Renal cortical epithelial cell (primary cell): ENCODE measurements at places on chromosomes 5 and 9. TPM values are rescaled to one million over a fixed set of nuclear protein-coding genes. Genes with fewer than 3 reads are reported as not detected.

DNA sequence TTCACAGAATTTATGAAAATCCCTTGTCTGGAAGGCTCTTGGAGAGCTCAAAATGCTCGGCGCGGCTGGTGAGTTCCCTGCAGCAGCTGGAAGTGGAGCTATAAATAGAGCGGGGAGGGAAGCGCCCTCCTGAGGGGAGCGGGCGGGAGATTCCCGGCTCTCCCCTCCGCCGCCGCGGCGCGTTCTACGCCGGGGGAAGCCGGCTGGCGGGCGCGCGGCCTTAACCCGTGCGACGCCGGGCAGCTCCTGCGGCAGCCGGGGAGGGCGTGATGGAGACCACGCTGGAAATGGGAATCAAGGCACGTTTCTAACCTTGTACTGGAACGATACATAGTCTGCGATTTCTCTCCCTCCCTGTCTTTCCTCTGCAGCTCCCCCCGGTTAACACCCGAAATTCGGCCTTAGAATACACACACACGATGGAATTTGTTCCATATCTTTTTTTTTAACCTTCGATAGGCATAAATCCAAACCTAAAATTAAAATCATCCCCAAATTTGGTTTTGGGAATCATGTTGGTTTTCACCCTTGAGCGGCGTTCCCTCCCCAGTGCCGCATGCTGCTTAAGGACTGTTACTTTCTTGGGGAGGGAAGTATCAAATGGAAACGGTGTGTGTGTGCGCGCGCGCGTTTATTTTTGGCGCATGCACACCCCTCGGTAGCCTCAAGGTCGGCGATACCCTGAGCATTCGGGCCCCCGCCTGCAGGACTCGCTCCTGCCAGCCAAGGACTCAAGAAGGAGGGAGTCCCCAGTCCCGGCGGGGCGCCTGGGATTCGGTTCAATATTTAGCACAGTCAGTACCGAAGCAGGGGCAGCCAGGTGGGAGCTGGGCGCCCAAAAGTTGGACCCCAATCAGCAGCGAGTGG is 306.3 kb upstream of the KCNN2 start:
- DNase-seq, result no peak

GRCh38 chr5:127758766-127759283 is 55.6 kb downstream of the CCDC192 start:
- DNase-seq, result no peak

- no peak for DNase-seq
Measured at GRCh38 chr9:128103589-128103962, 24.0 kb downstream of the PTGES2 start.

- DNase-seq, result no peak
Measured at GRCh38 chr5:35188031-35188457, 42.2 kb downstream of the PRLR start.

- no peak for DNase-seq
Measured at GRCh38 chr5:172423379-172424110, 30.8 kb downstream of the SH3PXD2B start.

- DNase-seq, result peak; percentile 57
Measured at GRCh38 chr9:95756986-95757385, 118.5 kb upstream of the ERCC6L2 start.

GRCh38 chr9:90457386-90458190 is 185.0 kb downstream of the DIRAS2 start:
- DNase-seq, result peak; percentile 38

DNA sequence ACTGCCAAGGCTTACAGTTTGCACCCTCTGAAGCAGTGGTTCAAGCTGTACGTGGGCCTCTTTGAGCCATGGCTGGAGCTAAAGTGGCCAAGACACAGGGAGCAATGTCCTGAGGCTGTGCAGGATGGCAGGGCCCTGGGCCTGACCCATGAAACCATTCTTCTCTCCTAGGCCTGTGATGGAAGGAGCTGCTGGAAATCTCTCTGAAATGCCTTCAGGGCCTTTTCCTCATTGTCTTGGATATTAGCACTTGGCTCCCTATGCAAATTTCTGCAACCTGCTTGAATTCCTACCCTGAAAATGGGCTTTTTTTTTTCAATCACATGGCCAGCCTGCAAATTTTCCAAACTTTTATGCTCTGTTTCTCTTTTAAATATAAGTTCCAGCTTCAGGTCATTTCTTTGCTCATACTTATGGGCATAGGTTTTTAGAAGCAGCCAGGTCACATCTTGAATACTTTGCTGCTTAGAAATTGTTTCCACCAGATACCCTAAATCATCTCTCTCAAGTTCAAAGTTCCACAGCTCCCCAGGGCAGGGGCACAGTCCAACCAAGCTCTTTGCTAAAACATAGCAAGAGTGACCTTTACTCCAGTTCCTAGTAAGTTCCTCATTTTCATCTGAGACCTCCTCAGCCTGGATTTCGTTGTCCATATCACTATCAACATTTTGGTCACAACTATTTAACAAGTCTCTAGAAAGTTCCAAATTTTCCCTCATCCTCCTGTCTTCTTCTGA is 138.3 kb downstream of the OSTF1 start:
- no peak for DNase-seq

The PDLIM4 gene
- total RNA-seq, result 92.0 and 249 TPM in 2 replicates

DNA sequence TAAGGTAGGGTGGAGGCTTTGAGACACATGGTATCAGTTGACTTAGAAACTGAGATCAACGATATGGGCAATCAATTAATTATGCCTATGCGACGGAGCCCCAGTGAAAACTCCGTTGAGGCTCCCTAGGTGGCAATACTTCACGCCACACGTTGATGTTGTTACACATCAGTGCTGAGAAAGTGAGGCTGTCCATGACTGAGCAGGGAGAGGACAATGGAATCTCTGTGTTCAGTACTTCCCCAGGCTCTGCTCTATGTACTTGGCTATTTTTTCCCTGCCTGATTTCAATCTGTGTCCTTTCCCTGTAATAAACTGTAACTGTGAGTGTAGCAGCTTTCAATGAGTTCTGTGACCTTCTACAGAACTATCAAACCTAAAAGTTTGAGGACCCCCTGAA is 211.7 kb downstream of the SNCAIP start:
- DNase-seq, result no peak

The PCA3 gene
- total RNA-seq, result 0.05 TPM in 1 of 2 replicates, not detected in the other

DNA sequence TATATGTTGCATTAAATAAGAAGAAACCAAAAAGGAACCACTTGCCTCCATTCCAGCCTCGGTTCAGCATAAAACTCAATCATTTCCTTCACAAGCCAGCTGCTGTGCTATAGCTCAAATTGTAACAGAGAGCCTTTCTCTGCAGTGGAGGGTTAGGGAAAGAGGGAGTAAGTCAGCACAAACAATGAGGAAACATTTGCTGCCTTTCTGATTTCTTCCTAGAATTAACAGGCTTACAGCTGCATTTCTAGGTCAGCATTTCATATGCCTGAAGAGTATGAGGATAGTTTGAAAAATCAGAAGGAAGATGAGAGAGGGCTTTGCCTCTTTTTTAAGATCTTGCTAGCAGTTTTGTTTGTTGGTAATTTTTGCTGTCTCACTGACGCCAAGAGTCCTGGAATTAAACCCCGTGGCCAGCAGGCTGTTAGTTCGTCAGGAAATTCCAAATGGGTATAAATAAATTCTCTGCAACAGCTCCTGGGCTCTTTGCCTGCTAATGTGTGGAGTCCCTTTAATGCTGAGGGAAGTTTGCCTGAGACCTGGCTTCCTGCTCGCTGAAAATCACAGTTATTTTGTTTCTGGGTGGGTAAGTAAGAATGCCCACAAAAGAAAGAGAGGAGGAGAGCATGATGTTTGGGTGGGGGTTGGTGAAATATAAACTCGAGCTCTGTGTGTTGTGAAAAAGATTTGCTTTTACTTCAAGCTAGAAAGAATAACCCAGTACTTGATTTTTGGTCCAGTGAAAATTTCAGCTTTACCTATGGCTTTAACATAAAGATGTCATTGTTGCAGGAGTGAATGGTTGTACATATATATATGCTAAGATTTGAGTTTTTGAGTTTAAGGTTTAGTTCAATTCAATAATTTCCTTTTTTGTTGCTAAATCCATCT is 148.1 kb upstream of the DMRT1 start:
- DNase-seq, result peak; percentile 72

The GPRIN1 gene
- 13.2 and 15.3 TPM in 2 replicates for total RNA-seq

The CTXN3 gene
- not detected in 2 replicates for total RNA-seq

GRCh38 chr5:72938206-72938605 is 17.6 kb upstream of the FCHO2 start:
- DNase-seq, result peak; percentile 94

The PCDHB10 gene
- 0.35 and 0.85 TPM in 2 replicates for total RNA-seq

The SPINK7 gene
- total RNA-seq, result not detected in 2 replicates

The PROB1 gene
- total RNA-seq, result 0.52 and 2.8 TPM in 2 replicates

GRCh38 chr9:117723986-117724625 is 19.9 kb downstream of the TLR4 start:
- no peak for DNase-seq

The MARCOL gene
- not detected in 2 replicates for total RNA-seq

The QSOX2 gene
- 9.2 and 10.3 TPM in 2 replicates for total RNA-seq

DNA sequence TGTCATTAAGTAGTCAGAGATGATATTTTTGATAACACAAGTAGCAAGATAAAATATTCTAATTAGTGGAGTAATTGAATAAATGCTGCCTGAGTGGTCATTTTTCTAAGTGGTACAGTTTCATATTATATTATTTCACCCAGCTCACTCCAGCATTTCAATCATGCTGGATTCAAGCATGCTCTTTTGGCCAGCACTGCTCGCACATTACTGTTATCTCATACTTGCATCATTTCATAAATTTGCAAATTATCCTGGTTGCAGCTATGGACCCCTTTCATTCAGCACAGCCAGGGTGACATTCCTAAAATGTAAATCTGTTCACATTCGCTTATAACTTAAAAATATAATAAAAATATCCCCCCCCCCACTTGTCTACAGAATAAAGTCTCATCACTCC is 520.8 kb upstream of the CYLC2 start:
- no peak for DNase-seq

- no peak for DNase-seq
Measured at GRCh38 chr5:6760686-6761085, 47.5 kb downstream of the TENT4A start.

DNA sequence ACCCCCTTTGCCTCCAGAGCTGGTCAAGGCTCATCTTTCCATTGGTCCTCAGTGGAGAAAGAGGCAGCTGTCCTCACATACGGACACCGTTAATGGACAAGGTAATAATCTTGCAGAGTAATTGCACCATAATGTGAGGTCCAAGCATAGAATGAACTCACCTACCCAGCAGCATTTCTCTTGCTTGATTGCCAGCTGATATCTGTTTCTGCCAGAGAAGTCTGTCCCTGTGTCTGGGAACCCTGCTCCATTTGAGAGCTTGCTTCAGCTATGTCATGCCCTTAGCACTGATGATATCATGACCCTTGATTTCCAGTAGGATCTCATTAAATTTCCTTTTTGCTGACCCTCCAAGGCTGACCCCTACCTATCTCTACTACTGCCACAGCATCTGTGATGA is 154.6 kb downstream of the PIK3R1 start:
- DNase-seq, result no peak

DNA sequence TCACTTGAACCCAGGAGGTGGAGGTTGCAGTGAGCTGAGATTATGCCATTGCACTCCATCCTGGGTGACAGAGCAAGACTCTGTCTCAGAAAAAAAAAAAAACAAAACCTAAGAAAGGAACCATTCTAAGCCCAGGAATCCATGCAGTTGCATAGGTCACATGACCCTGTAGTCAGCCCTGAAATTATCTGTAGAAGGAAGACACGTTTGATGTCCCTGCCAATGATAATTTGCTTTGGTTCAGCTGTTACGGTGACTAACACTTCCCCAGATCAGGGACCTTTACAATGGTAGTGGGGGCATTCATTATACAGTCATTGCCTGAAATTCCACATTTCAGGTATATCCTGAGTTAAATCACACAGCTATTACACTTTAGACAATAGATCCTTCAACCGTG is 50.5 kb downstream of the PRKACG start:
- DNase-seq, result no peak

- DNase-seq, result no peak
Measured at GRCh38 chr9:13281356-13282016, 2.0 kb upstream of the MPDZ start.

The TNFSF15 gene
- total RNA-seq, result 1.3 and 7.3 TPM in 2 replicates

GRCh38 chr9:30058463-30058862 is 2326.0 kb upstream of the ACO1 start:
- DNase-seq, result no peak

DNA sequence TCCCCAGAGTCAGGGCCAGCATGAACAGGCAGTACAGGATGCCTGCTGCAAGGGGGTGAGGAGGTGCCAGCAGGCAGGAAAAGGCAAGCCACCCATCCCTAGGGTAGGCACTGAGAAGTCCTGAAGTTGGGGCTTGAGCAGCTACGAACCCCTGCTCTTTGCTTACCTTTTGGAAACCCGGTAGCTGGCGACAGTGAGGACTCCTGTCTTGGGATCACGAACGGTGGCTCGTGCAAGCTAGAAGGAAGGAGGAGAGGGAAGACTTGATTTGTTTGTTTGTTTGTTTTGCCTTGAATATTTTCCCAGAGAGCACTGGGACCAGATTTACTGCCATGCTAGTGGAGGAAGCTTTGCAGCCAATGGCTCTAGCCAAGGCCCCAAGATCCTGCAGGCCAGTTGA is 23.7 kb downstream of the P4HA2 start:
- no peak for DNase-seq

DNA sequence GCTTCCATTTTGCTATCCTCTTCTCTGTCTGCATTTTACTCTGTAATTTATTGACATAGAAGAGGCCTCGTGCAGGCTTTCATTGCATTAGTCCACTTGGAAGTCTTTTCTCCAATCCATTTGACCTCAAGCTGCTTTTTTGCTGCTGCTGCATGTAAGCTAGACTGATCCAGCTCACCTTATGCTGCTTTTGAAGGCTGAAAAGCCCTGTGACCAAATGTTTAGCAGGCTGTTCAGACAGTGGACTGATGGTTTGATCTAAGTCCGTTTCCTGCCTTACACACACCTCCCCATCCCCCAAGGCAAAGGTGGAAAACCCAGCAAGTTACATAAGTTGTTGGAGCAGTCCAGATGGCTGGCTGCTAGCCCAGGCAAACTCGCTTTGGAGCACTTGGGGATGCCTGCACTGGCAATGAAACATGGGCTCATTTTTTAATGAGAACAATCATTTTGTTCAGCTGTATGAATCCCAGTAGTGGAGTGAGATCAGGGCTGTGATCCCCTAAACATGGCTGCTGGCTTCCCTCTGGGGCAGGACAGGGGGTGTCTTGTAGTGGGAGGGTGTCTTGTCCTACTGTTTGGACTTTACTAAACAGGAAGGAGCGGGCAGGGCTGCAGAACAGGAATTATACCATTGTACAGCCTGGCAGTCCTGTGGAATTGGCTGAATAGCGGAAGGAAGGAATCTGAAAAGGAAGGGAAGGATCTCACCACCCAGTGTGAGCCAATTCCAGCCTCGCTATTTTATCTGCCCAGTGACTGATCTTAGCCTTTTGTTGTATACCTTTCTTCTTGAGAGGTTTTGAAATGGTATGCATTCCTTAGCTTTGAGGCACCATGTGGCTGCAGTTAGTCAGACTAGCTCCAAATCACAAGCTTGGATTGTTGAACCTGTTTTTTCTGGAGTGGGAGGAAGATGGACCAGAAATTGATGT is 212.0 kb downstream of the ARHGAP26 start:
- peak; percentile 86 for DNase-seq

DNA sequence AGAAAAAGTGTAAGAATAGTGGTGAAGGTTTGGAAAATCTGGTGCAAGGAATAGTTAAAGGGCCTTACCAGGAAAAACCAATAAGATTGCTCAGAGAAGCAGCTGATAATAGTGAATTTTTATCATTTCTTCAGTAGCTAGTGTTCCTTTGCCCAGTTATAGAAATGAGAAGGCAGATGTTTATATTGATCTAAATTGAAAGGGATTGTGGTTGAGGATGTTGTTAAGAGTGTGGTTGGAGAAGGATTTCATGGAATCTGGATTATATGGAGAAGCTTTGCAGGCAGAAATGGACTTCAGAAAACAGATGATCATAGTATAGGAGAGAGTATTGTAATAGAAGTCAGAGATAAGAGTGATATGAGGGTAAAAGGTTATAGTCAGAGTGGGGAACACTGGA is 102.6 kb downstream of the XRCC4 start:
- no peak for DNase-seq

- DNase-seq, result no peak
Measured at GRCh38 chr9:123353041-123353440, 3.0 kb upstream of the CRB2 start.
